Panc1 (cell line): ENCODE measurements at places on chromosomes 6 and 20. TPM values are rescaled to one million over a fixed set of nuclear protein-coding genes. Genes with fewer than 3 reads are reported as not detected.

GRCh38 chr6:33851959-33852358, 48.2 kb upstream of the MLN start:
- DNase-seq: no peak

SRMS gene
- not detected for total RNA-seq

DNA sequence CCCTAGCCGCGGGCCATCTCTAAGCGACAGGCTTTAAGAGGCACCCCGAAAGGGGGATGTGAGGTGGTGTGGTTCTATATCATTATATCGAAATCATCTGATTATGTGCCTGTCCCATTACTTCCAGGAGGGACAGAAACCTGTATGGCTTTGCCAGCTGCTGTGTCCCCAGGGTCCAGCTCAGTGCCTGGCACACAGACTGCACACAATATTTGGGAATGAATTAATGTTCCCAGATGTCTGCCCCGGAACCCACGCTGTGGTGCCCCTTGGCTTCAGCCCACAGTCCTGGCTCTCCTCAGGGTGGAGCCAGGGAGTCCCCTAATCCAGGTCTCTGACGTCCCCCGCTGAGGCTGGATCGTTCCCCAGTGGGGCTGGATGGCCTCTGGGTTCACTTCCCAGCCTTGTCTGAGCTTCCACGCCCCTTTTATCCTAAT, 8.9 kb upstream of the AHCY start:
- DNase-seq: no peak

DNA sequence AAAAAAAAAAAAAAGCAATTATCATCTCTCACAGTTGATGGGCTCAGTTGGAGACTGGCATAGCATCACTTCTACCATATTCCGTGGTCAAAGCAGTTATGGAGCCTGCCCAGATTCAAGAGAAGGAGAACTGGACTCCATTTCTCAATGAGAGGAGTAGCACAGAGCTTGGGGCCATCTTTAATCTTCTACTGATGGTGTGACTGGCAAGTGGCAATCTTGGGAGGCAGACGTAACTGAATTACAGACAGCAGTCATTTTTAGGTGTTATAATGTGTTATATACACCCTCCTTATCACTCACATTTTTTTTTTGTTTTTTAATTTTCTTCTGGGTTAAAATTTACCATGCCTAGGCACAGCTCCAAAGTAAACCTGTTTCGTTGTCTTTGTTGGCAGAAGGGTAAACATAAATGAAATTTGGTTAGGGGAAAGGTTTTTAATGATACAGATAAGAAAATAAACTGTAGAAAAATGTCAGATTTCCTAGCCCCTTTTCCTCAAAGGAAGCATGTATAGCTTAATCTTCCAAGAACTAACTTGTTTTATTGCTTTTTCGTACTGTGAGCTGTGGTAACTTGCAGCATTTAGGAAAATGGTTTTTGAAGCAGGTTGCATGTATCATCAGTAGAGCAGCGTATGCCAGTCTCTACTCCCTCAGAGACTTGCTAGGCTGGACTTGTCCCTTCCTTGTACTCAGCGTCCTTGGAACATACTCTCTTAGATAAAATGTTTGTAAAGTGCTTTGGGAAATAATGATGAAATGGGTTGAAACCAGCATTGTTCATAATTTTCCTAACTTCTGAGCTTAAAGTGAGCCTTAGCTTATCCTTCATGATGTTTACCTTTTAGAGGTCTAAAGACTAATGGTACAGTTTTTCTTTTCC, 25.7 kb downstream of the ZFAND3 start:
- DNase-seq: no peak

DNA sequence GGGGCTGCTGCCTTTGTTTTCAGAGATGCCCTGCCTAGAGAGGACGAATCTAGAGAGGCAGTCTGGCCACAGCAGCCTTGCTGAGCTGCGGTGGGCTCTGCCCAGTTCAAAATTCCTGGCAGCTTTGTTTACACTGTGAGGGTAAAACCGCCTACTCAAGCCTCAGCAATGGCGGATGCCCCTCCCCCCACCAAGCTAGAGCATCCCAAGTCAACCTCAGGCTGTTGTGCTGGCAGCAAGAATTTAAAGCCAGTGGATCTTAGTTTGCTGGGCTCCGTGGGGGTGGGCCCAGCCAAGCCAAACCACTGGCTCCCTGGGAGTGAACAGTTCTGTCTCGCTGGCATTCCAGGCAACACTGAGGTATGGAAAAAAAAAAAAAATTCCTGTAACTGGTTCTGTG, 970.9 kb downstream of the TBC1D32 start:
- DNase-seq: no peak

- DNase-seq: no peak
Observed at GRCh38 chr6:110609101-110609500, 132.7 kb upstream of the SLC22A16 start.

GRCh38 chr6:10723567-10723881, 654 bp downstream of the TMEM14C start:
- no peak for DNase-seq

DNA sequence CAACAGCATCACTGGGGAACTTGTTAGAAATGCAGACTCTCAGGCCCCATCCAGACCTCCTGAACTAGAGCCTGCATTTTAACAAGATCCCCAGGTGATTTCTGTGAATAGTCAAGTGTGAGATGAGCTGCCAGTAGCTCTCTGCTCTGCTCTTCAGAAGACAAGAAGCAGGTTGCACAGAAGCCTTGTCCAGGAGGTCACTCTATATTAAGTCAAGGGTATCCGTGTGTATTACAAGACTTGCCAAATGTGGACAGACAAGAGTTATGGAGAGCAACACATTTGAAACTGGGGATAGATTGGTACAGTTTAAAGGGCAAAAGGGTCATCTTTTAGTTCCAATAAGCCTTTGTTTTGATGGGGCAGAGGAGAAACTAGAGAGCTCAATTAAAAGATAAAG, 23.2 kb upstream of the RIN2 start:
- DNase-seq: no peak

GRCh38 chr6:28203201-28203600, 21.9 kb upstream of the ZSCAN9 start:
- no peak for DNase-seq

DNA sequence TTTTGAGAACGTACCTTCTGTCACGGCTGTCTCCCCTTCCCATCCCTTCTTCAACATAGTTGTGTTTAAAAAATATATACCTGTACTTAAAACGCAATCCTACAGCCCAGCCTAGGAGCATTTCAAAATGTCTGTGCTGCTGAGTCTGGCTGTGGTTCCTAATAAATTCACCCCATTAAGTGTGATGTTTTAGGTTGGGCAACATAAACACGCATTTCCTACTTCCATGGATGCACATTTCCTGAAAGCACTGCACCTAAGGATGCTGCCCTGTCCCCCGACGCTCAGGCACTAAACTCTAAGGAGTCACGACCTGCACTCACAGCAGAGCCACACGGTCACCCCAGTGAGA, 1.2 kb downstream of the REV3L start:
- no peak for DNase-seq

MPIG6B gene
- not detected for total RNA-seq

GRCh38 chr6:25556516-25556915, 95.5 kb upstream of the SCGN start:
- peak; percentile 64 for DNase-seq

DNA sequence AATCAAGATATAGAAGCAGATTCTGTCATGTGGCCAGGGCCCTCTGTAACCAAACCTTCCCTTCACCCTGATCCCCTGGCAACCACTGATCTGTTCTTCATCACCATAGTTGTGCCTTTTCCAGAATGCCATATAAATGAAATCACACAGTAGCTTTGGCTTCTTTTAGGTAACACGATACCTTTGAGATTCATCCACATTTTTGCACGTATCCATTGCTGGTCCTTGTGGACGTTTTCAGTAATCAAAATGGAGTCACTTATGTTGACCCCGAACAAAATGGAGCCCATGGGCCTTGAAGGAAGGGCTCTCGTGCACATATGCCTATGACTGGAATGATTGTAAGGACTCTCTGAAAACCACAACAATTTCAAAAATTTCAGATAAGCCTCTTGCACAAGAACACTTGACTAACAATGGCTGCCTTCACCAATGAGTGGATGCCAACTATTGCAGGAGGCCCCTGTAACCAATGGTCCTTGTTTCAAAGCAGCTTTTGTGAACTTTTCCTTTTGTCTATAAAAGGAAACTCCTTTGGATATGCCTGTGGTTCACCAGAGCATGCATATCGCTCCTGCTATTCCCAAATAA, 84.3 kb upstream of the RALY start:
- DNase-seq: no peak

RAB32 gene
- total RNA-seq: 61.5 TPM

IRAK1BP1 gene
- total RNA-seq: 2.2 TPM

DNA sequence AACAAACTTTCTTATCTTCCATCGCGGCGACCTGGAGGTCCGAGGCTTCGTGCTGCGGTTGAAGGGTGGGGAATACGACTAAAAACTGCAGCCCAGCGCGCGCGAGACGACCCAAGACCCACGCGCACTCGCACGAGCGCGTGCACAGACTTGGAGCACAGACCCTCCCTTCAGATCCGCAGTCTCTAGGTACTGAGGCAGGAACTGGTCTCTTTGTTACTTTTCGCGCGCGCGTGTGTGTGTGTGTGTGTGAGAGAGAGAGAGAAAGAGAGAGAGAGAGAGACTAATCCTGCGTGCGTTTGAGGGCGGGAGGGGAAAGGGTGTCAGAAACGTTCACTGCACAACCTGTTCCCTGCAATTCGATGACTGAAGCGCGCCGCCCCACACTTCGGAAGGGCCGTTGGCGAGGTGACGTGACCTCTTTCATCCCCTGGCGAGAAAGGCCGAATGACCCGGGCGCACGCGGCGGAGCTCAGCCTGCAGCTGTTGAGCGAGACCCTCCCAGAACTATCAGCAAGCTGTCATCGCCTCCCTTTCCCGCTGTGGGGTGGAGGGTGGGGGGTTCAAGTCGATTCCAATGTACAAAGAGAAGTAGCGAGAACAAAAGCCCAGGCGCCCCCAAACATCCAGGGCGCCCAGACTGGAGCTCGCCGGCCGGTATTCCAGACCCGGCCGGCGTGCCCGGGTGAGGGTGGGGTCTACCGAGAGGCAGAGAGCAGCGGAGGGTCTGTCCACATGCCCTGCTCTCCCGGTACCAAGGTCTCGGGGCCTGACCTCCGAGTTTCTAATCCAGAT, 1.5 kb upstream of the TUBB2B start:
- DNase-seq: no peak

GRCh38 chr6:21610341-21610740, 16.8 kb downstream of the SOX4 start:
- DNase-seq: no peak

DNA sequence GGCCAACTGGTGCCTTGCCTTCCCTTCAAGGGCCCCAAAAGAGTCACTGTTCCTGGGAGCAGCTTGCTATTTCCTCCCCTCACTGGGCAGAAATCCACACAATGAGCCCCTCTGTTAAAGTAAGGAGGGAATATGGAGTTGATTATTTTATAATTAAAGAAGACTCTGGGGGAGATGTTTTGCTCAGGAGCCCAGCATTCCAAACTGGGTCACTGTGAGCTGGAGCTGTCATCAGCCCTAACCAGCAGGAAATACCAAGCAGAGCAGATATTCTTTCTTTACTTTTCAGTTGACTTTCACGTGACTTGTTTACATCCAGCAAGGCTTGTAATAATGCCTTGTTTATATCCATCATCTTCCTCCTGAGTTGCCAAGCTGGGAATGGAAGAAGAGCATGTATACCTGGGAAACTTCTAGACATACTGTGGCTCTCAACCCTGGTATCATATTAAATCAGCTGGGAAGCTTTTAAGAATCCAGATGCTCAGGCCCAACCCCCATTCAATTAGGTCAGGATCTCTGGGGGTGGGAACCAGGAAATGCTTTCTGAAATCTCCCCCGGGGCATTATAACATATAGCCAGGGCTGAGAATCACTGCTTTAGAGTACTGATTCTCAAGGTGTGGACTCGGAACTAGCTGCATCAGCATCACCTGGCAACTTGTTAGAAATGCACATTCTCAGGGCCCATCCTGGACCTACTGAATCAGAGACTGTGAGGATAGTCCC, 175.6 kb upstream of the MYLIP start:
- no peak for DNase-seq

DNA sequence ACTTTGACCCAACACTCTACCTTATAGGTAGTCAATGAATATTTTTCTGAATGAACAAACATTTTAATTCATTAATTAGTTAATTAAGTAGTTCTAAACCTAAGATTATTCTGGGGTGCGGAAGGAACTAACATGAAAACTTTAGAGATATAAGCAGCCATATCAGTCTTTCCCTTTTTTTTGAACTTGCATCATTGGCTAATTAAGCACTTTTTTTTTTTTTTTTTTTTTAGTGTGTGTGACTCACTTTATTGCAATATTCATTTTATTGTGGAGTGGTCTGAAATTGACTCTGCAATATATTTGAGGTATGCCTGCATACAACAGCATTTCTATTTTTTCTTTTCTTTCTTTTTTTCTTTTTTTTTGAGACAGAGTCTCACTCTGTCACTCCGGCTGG, 21.8 kb upstream of the AMD1 start:
- no peak for DNase-seq

- DNase-seq: no peak
Observed at GRCh38 chr6:31186052-31186734, 15.7 kb upstream of the POU5F1 start.

DNA sequence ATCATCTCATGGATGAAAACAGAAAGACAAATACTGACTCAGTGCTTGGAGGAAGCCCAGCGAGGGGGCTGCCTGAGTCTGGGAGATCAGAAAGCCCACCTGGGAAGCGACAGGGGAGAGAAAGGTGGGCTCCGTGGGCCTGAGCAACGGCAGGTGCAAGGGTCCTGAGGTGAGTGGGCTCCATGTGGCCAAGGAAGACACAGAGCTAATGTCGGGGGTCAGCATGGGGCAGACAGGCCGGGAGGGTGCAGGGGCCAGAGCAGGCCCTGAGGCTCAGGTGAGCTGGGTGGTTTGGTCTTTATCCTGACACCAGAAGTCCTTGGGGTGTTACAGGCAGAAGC, 18.8 kb downstream of the APCDD1L start:
- DNase-seq: no peak

IFNGR1 gene
- total RNA-seq: 23.4 TPM

C6orf58 gene
- not detected for total RNA-seq

PKHD1 gene
- total RNA-seq: not detected

DNA sequence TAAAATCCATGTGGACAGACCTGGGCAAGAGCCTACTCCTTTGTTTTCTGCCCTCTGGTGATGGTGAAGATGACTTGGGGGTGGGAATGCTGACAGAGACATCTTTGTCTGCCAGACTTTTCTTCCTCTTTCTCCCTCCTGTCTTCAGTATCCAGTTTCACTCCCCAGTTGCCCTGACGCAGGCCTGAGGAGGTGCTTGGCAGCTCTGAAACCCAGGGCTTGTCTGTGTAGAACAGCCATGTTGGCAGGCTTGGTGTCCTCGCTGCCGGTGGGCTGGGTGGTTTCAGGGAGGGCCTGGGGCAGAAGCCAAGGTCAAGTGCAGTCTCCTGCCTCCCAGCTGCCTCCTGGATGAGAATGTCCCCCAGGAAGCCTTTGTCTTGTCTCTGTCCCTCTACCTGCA, 22.5 kb downstream of the CCDC167 start:
- DNase-seq: no peak

GRCh38 chr20:34334654-34335407, 28.2 kb upstream of the ITCH start:
- DNase-seq: no peak

CNR1 gene
- 0.13 TPM for total RNA-seq

- no peak for DNase-seq
Observed at GRCh38 chr20:59750209-59750840, 146.0 kb downstream of the PHACTR3 start.

RAET1L gene
- total RNA-seq: not detected

- no peak for DNase-seq
Observed at GRCh38 chr6:88983532-88983931, 20.1 kb upstream of the RNGTT start.

- no peak for DNase-seq
Observed at GRCh38 chr6:53758496-53758895, 36.3 kb upstream of the LRRC1 start.
